ENCODE measurements at places on chromosomes 6 and 20.

- DNase-seq = no peak
Observed at GRCh38 chr6:2324166-2324953, 79.0 kb upstream of the GMDS start.

DNA sequence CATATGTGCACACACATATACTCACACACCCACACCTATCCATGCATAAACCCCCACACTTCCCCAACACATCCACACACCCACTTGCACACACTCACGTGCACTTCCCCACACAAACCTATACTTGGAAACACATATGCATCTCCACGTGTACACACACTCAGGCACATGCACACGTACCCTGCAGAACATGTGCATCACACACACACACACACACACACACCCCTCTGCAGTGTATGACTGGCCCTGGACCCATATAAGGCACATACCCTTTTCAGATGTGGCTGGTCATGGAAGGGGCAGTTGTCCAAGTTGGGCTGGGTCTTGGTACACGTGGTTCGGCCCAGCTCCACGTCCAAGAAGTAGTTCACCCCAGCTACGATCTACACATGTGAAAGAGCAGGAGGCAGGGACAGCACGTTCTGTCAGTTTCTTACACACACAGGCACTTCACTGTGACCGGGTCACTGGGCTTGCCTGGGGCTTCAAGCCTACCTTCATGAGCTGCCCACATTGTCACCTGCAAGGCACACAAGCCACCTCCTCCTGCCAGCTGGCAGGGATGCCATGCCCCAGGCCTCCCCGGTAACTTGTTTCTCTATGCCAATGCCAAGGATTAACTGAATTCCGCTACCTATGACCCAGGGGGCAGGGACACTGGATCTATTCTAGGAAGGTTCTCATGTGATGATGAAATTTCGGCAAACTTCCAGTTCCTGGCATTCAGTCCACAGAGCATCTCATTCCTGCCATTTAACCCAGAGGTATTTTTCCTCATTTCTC lies 2.6 kb downstream of the CST3 start:
- DNase-seq = no peak

DNA sequence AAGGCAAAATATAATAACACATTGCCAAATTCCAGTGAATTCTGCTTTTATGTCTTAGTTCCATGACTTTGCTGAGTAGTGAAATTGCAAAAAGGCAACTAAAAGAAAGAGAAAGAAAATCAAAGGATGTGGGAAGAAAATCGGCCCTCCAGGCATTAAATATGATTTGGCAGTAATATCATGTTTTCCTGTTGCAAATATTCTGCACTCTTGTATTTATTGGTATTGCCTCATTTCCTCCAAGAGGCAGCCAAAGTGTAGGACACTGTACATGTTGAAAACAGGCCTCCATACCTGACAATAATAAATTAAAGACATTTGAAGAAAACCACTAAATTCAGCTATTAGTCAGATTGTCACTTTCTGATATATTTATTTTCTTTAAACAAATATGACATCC lies 460.0 kb upstream of the NOX3 start:
- no peak for DNase-seq

- peak; percentile 95 for DNase-seq
Observed at GRCh38 chr6:135251498-135252441, 70.7 kb downstream of the MYB start.

DNA sequence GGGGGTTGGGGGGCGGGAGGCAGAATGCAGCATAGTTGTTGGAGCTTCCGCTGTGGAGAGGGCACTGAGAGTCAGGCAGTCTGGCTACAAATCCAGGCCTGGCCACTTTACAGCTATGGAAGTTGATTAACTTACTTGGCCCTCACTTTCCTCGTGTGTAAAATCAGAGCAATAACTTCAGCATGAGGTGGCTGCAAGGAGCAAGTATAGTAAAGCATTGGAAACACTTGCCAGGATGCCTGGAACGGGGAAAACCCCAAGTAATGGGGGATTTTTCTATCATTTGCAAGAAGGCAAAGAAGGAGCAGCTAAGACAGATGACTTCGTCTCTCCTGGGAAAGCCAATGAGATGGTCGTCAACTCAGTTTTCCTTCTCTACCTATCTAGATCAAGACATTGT lies 35.8 kb downstream of the AGPAT4 start:
- no peak for DNase-seq

DNA sequence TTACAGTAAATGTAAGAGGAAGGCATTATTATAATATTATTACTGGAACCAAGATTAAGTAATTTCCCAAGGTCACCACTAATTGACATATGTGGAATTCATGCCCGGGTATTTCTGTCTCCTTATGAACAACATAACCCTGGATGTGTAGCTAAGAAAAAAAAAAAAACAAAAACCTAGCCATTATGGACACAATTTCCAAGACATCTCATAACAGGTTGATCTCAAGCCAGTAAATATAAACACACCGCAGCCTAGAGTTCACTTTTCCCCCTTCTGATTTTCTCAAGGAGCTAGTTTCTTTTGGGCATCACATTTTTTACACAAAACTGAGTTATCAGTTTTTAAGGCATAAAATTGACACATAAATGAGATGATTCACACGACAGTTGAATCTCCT lies 306.5 kb upstream of the RSPO3 start:
- no peak for DNase-seq

DNA sequence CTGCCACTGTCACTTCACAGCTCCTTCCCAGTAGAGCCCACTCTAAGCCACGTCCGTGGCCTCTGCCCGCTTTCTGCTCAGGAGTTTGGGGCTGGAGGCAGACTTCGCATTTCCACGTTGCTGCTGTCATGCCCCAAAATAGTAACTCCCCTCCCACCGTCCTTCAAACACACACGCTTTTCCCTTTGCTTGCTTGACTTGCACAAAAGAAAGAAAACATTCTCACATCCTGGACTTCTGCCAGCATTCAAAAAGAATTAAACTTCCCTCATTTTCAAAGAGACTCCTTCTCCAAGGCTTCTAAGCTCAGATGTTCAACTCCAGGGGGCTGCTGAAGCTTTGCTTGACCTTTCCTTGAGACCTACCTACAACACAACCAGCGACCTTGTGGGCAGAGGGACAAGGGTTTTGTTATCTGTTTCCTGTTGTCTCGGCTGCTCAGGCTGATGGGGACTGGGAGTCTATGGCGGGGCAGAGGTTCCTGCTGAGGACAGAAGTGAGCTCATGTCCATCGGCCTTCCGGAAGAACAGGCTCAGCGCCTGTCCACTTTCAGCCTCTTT lies 263.8 kb upstream of the FOXQ1 start:
- no peak for DNase-seq

GRCh38 chr6:154245506-154245905 lies 111.1 kb downstream of the IPCEF1 start:
- DNase-seq = no peak

GRCh38 chr20:4370851-4371250 lies 350.9 kb upstream of the PRND start:
- no peak for DNase-seq

GRCh38 chr6:116969211-116969863 lies 92.3 kb downstream of the RFX6 start:
- peak; percentile 28 for DNase-seq

- no peak for DNase-seq
Observed at GRCh38 chr6:85714893-85715530, 72.3 kb upstream of the SYNCRIP start.

DNA sequence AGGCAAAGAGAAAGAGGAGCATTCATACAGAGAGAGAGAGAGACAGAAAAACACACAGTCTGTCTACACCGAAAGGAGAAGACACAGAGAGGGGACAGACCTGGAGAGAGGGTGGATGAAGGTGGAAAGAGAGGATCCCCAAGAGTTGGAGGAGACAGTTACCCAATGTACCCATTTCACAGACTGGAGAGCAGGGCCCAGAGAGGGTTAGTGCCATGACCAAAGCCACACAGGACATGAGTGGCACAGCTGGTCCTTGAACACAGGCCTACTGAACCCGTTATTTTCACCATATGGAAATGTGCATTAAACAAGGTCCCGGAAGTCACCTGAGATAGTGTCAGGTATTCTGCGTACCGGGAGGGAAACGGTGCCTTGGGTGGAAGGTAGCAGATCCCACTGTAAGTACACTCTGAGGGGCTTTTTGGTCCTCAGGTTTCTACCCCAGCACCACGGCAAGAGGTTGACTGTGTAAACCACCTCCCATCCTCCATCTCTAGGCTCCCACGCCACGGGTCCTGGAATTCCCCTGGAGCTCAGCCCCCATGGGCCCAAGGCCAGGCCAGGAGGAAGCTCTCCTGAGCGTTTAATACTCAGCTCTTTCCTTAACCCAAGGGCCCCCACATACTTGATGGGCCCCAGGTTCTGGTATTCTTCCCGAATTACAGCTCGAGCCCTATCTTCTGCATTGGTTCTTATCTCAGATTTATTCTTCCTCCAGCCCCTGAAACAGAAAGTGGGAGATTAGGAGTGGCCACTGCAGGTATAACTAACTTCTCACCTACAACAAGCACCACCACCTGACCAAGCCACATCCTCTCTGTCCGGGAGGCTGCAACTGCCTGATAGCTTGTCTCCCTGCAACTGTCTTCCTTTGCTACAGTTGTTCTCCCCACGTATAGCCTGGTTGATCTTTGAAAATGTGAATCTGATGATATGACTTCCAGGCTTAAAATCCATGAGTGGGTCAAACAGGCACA lies 38.4 kb upstream of the OCSTAMP start:
- no peak for DNase-seq

- no peak for DNase-seq
Observed at GRCh38 chr6:144413418-144413817, 128.3 kb downstream of the UTRN start.

DNA sequence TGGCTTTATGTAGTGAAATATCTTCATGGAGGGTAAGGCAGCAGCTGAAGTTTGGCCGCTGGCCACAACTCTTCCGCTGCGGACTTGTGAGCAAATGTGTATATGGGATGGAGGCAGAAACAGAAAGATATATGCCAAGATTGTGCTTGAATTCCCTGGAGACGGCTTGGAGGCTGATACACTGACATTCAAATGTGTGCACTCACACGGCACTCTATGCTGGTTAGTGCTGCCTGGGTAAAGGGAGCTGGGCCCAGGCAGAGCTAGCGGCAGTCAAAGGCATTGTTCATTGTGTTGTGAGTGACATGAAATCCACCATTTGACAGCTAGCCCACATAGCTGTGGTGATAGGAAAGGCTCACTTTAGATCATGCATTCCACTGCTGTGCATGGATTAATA lies 202.7 kb downstream of the CLIC5 start:
- DNase-seq = no peak

- no peak for DNase-seq
Observed at GRCh38 chr20:48763216-48763914, 64.4 kb downstream of the PREX1 start.

DNA sequence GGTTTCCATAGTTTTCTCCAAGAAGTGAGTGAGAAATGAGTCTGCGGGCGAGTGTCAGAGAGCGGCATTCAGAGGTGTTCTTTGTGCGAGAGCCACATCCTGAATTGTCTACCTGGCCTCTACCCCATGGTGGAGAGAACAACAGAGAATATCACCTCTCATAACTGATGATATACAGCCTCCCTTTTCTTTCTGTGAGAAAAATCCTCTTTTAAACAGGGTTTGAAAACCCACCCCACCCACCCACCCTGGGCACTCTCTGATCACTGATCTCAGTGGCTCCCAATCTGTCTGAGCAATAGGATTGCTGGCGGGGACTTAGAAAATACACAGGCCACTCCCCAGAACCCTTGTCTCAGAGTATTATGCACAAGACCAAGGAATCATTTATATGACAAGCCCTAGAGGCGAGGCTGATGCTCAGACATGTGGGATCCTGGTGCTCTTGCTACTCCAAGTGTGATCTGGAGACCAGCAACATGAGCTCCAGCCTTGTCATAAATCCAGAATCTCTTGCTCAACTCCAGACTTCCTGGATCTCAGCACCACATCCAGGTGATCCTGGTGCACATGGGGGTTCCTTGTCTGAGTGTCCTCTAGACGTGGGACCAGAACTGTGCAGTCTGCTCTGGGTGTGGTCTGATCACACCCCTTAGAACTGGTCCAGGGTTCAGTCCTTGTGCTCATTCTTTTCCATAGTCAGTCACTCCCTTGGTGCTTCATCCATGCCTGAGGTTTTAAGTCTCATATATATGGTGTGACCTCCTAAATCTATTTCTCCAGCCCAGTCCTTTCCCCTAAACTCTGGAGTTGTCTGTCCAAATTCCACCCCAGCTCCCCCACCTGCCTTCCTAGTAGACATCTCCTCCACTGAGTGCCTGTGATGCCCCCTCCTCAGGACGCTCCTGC lies 5.3 kb downstream of the HLA-B start:
- DNase-seq = no peak

DNA sequence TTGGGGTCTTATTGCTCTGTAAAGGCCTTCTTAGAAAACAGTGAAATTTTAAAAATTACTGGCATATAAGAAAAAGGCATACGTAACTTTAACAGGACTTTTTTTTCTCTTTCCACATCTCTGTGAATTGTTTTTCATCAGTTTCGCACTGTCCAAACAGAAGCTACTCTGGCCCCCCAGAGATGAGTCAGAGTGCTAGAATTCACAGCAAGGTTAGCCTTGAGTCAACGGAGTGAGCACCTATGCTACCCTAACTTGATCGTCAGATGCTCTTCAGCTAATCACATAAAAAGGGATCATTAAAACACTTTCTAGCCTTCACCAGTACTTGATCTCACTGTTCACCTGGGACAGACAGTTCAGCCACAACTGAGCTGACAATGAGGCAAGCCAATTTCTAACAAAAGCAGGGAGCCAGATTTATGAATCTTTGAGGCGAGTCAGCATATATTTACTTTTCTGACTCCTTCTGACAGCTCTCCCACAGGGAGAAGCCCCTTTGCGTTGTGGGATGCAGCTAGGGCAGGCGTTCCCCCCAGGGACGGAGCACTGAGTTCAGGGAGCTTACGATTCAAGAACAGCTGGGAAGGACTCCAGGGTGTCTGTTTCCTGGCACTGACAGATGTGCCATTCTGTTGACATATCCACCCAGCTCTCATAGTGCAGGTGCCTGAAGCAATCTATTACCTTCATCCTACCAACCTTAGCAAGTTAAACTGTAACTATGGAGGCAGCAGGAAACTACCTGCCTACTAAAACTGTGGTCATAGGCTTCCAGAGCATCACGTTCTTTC lies 46.4 kb upstream of the SPDEF start:
- peak; percentile 24 for DNase-seq

- peak; percentile 68 for DNase-seq
Observed at GRCh38 chr6:41659935-41660334, 21.7 kb downstream of the MDFI start.
